ENCODE measurements at places on chromosomes 13 and 19.
A peak's percentile ranks its signal among the peaks of the same experiment; 100 is the strongest.

- no peak for DNase-seq
Observed at GRCh38 chr13:83503424-83503823, 378.9 kb downstream of the SLITRK1 start.

- DNase-seq, result no peak
Observed at GRCh38 chr13:113798200-113798811, 39.3 kb downstream of the TMEM255B start.

GRCh38 chr19:799076-799881 lies 2.0 kb downstream of the PTBP1 start:
- no peak for DNase-seq

GRCh38 chr13:72462166-72462565 lies 265.3 kb downstream of the MZT1 start:
- no peak for DNase-seq

DNA sequence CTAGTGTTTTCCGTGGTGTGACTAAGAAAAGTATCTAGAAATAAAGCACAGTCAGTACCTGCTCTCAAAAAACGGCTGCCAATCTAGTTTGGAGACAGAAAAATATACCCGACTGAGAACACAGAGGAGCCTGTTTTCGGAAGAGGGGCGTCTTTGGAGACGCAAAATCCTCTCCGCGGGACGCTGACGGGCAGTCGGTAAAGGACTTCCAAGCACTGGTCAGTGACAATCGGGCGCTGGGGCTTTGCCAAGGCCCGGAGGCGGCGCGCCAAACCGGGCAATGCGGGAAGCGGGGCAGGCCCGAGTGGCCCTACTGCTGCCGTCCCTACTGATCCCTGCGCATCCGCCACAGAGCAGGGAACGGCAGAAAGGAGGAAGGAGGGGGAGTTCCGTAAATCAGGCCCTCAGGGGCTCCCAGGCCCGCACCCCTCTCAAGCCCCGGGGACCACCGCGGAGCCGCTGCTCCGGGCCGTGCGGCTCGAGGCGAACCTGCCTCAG lies 588 bp upstream of the DPY19L3 start:
- peak; percentile 24 for DNase-seq

DNA sequence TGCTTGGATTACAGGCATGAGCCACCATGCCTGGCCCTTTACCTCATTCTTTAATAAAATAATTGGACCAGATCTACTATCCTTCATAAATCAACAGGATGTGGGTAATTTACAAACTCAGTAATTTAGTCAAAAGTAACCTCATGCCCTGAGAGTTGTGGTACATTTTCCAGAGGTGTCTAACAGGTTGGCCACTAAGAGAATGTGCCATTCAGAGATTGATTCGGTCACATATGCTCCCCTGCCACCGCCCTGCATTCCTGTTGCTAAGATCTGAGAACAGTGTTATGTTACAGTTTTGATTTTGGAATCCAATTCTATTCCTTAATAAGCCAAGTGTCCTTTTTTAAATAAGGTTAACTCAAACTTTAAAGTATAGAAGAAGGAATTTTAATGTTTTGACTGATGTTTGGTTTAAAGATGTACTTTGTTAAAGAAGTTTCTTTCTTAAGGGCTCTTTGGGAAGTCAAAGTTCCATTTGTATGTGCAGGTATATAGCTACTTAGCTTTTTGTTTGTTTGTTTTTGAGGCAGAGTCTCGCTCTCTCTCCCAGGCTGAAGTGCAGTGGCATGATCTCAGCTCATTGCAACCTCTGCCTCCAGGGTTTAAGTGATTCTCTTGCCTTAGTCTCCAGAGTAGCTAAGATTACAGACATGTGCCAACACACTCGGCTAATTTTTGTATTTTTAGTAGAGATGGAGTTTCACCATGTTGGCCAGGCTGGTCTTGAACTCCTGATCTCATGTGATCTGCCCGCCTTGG lies 29.2 kb downstream of the PHF11 start:
- no peak for DNase-seq

Measured in CD4-positive, alpha-beta T cell treated with Interleukin-15 for 1 hour (primary cell).